ENCODE measurements at places on chromosomes 2 and 18.
A peak's percentile ranks its signal among the peaks of the same experiment; 100 is the strongest.

DNA sequence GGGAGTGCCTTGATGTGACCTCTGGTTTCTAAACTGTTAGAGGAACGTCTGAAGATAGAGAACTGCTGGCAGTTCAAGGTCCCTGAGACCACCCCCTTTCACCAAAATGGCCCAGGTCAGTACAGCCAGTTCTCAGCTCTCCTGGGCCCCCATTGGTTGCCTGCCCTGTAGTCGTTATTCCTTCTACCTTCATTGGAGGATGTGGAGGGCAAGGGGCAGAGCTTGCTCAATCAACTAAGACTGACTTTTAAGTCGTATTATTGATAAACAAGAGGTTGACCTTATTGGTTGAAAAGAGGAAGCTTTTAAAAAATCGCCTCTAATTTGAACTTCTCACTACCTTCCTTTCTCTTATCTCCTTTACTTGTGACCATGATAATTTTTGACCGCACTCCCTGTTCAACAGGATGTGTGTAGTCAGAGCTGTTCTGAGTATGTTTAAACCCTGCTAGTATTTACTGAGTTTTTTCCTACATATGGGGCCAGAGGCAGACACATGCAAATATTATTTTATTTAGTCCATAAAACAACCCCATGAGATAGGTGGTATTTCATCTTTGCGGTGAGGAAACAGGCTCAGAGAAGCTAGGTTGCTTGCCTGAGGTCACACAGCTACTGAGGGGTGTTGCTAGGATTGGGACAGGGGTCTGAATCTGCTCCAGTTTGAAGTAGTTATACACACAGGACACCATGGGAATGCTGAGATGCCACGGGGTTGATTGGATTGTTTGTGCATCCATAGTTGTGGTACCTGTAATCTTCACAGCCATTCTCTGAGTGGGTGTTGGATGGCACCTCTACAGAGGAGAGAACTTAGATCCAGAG is 65.9 kb downstream of the TMEM247 start:
- no peak for DNase-seq

- peak; percentile 85 for DNase-seq
Measured at GRCh38 chr2:52264488-52264887, 1232.6 kb upstream of the NRXN1 start.

GRCh38 chr2:70930371-70931329 is 5.0 kb upstream of the ATP6V1B1 start:
- no peak for DNase-seq

DNA sequence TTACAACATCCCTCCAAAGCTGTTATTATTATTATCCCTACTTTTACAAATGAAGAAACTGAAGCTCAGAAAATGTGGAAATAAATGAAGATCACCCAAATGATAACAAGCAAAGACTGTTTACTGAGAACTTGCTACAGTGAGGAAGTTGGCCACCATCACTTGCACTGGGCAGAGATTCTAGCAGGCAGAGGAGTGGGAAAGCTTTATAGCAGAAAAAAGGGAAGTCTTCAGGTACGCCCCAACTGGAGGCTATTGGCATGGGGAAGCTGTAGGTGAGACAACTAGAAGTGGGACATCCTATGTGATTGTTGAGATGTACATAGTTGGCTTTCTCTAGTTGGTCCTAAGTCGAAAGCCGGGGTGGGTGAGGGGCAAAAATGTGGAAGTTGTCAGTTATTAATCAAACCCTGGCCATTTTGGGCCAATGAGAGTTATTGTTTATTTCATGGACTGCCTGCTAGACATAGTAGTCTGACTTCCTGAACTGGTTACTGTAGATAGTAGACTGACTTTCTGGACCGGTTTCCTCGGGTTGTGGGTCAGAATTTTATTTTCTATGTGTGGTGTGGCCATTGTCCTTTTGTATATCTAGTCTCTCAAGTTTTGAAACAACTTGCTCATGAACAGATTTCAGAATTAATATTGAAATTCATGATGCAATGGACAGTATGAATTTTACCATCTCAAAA is 40.2 kb upstream of the STAT4 start:
- DNase-seq: no peak

DNA sequence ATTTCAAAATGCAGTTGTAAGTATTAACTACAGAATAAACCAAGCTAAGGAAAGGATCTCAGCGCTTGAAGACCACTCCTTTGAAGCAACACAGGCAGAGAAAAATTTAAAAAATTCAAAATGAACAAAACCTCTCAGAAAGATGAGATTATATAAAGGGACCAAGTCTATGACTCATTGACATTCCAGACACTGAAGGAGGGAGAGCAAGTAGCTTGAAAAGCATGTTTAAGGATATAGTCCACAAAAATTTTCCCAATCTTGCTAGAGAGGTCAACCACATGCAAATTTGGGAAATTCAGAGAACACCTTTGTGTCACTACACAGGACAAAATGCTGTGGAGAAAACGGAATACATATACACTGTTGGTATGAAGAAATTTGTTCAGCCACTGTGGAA is 112.6 kb upstream of the MC4R start:
- no peak for DNase-seq

GRCh38 chr18:45628979-45629958 is 14.0 kb downstream of the SLC14A2 start:
- DNase-seq: no peak
